ENCODE measurements at places on chromosomes 1 and 21.

GRCh38 chr21:23217597-23217996 lies 2219.4 kb downstream of the NCAM2 start:
- DNase-seq, result no peak

DNA sequence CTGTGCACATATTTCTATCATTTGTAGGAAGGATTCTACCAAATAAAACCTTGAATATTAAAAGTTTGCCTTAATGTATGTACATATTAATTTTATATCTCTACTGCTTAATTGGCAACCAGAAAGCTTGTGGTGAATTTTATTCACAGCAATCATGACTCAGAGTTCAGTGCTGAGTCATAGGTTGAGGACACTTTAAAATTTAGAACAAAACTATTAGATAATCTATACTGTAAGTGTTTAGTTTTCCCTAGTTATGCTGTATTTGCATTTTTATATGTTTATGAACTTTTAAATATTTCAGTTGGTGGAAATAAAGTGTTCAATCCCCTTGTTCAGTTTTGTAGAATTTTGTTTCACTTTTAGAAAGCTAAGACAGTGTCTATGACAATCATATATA lies 841.5 kb downstream of the KCNT2 start:
- DNase-seq, result no peak

DNA sequence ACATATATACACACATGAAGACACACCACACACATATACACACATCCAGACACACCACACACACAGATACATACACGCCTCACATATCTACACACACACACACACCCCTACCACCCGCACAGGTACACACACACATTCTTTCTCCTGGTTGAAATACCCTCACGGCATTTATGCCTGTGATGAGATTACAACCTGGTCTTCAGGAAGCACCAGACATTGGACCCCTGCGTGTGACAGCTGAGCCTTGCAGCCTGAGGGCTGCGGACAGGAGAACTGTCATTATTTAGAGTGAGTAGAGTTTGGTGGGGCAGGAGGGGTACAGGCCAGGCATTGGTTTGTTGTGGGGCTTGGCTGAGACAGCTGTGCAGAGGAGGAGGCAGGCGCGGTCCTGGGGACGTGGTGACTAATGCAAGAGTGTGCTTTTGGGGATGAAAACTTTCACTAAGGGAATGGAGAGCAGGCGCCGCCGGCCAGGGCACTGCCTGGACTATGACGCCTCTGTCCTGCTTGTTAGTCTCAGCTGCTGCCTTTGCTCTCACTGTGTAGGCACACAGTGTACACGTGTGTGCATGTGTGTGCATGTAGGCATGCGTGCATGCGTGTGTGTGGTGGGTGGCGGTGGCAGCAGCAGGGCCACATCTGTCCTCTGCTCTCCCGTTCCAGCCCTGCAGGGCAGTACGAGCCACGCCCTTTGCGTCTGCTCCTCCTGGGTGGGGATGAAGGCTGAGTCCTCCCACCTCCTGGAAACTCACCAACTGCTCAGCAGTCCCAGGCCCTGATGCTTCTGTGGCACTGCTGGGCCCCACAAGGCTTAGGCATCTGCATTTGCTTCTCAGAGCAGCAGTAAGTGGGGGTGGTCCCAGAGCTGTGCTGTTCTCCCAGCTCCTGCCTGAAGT lies 57.6 kb downstream of the SPSB1 start:
- DNase-seq, result no peak

GRCh38 chr21:26412885-26413284 lies 160.2 kb downstream of the CYYR1 start:
- no peak for DNase-seq

- peak; percentile 35 for DNase-seq
These were observed 117.0 kb downstream of the CD247 start for GRCh38 chr1:167401260-167401873.

- no peak for DNase-seq
These were observed 28.4 kb downstream of the AK2 start for GRCh38 chr1:33008051-33008914.

- no peak for DNase-seq
These were observed 41.6 kb downstream of the NUAK2 start for GRCh38 chr1:205279986-205280385.

DNA sequence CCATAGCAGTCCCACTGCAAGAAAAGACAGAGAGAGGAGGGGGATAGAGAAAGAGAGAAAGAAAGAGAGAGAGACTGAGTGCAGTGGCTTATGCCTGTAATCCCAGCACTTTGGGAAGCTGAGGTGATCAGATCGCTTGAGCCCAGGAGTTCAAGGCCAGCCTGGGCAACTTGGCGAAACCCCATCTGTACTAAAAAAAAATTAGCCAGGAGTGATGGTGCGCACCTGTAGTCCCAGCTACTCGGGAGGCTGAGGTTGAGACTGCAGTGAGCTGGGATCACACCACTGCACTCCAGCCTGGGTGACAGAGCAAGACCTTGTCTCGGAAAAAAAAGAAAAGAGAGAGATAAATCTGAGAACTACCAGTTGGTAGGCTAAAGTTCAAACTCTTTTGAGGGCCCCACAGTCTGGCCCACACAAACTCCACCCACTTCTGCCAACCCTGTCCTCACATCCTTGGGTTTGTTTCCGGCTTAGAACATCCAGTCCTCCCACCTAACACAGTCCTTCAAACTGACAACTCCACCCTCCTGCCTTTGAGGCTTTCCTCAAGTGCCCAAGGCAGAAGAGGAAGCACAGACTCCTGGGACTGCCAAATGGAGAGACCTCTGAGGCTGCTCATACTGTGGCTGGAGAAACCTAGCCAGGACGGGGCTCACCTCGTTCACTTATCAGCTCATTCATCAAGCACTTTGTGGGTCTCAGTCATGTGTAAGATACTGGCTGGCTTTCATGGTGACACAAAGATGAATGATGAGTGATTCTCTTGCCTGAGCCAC lies 20.1 kb downstream of the TFAP2E start:
- no peak for DNase-seq

- no peak for DNase-seq
These were observed 29.0 kb upstream of the LMO4 start for GRCh38 chr1:87299661-87300060.

GRCh38 chr1:192969091-192969490 lies 90.1 kb downstream of the UCHL5 start:
- DNase-seq, result no peak

DNA sequence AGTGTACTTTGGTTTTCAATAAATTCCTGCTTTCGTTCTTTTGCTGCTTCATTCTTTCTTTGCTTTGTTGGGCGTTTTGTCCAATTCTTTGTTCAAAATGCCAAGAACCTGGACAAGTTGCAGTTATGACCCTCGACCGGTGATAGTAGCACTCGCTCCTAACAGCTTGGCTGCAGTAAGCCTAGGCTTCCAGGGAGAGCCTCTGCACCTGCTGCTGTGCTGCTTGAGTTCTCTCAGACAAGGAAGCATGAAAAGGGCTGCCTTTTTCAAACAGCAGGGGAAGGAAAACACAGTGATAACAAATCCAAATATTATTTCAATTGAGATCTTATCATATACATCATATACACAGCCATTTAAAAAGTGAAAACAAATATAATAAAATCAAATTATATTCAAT lies 12.8 kb upstream of the RIPK4 start:
- DNase-seq, result no peak

DNA sequence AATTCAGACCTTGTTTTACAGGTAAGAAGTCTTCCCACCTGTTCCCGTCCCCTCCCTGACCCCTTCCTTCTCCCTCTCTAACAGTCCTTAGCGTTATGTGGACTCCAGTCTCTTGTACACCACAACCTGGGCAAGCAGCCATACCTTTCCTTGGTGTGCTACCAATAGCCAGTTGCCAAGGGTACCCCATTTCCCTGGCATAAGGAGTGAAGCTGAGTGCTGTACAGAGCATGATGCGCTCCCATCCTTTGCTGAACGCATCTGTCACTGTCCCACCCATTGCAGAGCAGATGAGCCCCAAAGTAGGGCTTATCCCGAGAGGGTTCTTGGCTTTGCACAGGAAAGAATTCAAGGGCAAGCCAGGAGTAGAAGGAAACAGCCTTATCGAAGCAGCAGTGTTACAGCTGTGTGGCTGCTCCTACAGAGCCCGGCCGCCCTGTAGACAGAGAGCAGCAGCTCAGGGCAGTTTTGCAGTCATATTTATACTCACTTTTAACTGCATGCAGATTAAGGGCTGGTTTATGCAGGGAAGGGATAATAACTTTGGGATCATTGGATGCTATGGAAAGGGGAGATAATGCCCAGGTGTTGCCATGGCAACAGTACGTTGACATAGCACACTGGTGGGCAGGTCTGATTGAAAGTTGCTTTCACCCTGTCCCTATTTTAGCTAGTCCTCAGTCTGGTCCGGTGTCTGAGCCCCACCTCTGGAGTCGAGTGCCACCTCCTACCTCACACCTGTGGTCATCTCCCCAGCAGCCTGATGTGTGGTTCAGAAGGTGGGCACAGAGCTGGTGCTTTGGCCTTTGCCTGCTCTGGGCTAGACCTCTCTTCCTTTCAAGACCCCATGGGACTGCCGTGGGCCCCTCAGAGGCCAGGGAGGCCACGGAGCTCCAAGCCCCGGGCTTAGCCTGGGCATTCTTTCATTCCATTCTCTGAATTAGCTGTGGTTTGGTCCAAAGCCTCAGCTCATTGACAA lies 5.1 kb downstream of the FHAD1 start:
- no peak for DNase-seq

DNA sequence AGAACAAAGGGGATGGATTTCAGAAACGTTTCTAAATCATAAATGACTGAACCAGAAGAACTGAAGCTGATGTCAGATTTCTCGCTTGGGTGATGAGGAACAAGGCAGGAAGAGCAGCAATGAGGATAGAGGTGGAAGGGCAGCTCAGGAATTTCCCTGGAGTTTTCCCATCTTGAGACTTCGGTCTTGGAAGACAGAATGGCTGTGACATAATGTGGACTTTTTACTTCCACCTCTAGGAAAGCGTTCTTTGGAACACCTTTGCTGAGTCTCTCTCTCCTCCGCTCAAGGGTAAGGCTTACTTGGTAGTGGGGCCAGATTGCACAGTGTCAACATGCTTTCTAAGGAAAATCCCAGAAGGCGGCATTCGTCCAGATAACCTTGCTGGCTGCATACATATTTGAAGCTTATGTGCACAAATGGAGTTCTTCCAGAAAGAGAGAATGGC lies 36.6 kb downstream of the DEGS1 start:
- DNase-seq, result no peak

DNA sequence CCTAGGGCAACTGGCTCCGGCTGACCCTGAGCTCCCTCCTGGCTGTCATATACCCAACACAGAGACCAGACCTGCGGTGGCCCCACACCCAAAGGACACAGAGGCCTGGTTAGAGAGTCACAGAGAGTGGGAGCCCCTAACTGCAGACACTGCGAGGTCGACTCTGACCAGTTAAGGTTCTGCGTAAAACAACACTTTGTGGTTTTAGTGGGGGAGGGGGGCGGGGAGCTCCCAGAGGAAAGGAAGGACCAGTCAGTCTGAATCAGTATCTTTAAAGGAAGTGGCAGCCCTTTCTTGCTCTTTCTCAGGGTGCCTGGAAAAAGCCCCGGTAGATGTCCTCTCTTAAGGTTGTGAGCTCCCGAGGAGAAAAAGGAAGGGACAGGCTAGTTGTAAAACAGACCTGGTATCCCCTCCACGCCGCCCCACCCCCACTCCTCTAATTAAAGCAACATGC lies 2.4 kb downstream of the SSBP3 start:
- DNase-seq, result no peak

GRCh38 chr1:109782927-109783326 lies 19.2 kb upstream of the EPS8L3 start:
- peak; percentile 16 for DNase-seq

- DNase-seq, result no peak
These were observed 37.0 kb downstream of the RERE start for GRCh38 chr1:8780405-8780804.

GRCh38 chr1:39213511-39214002 lies 9.1 kb downstream of the MACF1 start:
- no peak for DNase-seq

- no peak for DNase-seq
These were observed 525.5 kb downstream of the MATN1 start for GRCh38 chr1:30197639-30198450.

GRCh38 chr1:3580231-3580630 lies 31.1 kb downstream of the MEGF6 start:
- no peak for DNase-seq

DNA sequence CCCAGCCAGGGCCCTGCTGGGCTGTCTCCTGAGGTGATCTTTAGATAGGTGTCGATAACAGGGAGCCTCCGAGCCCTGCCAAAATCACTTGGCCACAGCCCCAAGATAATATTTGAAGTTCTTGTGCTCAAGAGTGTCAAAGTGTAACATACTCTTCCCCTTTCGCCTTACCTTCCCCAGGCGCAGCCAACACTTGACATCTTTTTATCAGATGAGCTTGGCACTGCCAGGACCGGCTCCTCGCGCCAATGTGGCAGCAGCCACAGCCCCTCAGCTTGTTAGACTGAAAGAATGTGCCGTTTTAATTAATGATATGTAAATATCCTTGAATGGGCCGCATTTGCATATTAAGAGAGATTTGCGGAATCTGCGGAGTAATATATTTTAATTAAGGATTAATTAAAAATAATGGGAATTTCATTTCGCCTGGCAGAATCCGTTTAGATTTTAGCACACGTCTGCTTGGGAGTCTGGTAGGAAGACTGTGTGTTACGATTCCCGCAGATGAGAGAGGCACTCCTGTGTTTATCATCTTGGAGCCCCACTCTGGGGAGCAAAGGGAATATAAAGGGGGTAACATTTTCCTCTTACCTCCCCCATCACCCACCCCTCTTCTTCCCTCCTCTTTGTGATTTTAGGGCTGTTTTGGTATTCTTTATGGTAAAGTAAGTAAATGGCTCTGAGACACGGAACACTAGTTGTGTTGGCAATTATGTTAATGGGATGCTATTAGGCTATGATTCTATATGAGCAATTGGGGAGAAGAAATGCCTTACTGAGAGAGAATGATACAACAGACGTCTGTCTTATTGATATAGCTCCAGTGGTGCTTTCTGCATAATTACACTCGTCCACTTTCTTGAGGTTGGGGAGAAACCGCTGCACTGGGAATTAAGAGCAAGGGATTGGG lies 109.8 kb downstream of the PBX1 start:
- DNase-seq, result no peak

- no peak for DNase-seq
These were observed 1028.3 kb upstream of the B3GALT2 start for GRCh38 chr1:194214735-194215134.

DNA sequence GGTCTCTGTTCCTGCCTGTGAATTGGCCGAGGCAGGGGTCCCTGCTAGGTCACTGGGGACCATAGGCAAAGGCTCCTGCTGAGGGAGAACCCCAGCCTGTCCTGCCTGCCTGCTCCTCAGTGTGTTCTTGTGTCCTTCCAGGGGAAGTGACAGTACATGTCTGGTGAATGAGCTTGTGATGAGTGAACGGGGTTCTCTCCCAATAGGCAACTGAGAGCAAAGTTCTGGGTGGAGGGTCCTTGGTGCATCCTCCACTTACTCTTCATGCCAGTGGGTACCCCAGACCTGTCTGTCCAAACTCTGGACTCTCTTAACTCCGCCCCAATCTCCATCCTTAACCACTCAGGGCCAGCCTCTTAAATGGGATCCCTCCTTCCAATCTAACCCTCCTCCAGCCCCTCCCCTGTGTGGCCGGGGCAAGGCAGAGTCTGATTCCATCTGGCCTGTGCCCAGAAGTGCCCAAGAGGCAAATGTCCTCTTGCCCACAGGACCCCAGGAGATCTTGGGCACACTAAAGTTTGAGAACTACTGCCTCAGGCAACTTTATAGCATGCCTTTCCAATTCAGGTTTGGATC lies 2.0 kb downstream of the XKR8 start:
- no peak for DNase-seq

All from left hindlimb (tissue), 1 donor.